Smooth muscle cell of the brain vasculature (primary cell): ENCODE measurements at places on chromosomes 5 and 9.

GRCh38 chr9:93480262-93480661, 26.9 kb upstream of the FAM120AOS start:
- no peak for DNase-seq

- no peak for DNase-seq
Observed at GRCh38 chr5:178442405-178443257, 147.6 kb downstream of the COL23A1 start.

DNA sequence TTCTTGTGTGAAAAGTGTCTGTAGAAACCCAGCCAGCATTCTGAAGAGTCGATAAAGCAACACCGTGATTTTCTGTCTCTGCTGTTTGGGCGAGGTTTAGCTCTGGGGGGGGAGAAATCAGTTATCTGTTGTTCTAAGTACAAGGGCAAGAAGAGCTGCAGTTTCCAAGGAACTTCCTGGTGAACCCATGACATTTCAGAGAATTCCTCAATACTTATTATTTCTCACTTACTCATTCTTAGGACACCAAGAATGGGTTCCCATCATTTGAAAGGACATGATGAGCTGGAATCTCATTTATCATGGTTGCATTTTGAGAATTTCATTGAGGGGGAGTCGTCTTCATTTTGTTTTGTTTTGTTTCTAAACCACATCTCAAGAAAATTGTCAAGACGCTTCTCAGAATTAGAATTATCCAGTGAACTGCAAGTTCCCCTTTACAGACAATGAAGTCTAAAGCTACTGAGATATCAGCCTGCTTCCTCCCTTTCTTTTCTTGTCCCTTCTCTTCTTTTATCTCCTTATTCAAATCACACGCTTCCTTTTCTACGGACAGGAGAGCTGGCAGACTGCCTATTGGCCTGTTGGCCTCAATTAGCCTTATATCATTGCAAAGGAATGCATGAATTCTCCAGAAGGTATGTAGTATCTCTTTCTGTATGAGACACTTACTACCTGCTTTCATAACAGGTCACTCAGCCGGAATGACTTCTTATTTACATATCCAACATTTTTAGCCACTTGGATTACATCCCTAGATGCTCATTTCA, 53.7 kb downstream of the ZNF462 start:
- no peak for DNase-seq

DNA sequence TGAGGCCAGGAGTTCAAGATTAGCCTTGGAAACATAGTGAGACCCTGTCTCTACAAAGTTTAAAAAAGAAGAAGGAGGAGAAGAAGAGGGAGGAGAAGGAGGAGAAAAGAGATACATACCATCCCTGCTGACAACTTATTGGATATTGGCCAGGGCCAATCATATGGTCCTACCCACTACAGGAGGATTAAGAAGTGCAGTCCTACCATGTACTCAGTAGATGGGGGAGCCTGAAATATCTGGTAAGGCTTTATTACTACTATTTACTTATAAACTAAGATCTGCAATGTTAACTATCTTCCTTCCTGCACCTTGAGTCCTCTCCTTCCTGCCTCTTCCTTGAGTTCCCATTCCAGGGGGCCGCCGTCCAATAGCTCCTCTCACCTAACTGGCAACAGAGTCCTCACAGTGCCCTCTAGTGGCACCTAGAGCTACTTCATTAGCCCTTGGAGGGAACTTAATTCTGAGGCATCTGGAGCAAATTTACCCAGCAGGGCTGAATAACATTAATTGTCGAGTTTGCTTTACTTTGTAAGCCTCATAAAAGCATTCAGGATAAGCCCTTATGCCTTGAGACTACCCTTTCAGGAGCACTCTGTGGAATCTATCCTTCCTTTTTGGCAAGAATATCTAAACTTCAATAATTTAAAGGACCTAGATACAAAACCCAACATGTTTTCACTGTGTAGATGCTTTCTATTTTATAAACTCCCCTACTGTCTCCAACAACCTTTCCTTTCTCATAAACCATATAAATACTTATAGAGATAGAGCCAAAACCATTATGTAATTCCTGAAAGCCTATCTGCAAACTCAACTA, 39.1 kb upstream of the RANBP6 start:
- peak; percentile 20 for DNase-seq

DNA sequence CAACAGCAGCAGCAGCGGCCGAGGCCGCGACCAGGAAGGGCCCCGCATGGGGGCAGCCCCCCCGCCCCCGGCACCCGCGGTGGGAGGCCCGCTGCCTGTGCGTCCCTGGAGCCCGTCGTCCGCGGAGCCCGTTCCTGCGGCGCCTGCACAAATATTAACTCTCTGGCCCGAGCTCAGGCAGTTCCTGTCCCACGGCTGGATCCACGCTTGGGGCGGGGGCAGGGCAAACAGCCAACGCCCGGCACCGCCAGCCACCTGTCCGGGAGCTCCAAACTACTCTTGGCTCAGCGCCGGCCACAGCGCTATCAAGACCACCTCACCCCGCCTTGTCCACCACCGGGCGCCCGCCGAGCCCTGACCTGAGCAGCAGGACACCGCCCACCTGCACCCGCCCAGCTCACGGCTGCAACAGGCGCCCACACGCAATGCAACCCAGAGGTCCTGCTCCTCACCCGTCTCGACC, at the start of gene LRRC26:
TSS of gene LRRC26 (minus strand) at position 156 of the 463 bp plus-strand sequence. CDS start at position 48, 108 bp downstream.
- DNase-seq: no peak

GRCh38 chr5:35151146-35151920, 79.0 kb downstream of the PRLR start:
- DNase-seq: no peak

GRCh38 chr5:132096904-132097303, 23.3 kb downstream of the CSF2 start:
- DNase-seq: no peak

GRCh38 chr9:87973730-87974292, 522 bp downstream of the CDK20 start:
- DNase-seq: no peak

- no peak for DNase-seq
Observed at GRCh38 chr5:172866378-172866777, 32.3 kb downstream of the ERGIC1 start.

DNA sequence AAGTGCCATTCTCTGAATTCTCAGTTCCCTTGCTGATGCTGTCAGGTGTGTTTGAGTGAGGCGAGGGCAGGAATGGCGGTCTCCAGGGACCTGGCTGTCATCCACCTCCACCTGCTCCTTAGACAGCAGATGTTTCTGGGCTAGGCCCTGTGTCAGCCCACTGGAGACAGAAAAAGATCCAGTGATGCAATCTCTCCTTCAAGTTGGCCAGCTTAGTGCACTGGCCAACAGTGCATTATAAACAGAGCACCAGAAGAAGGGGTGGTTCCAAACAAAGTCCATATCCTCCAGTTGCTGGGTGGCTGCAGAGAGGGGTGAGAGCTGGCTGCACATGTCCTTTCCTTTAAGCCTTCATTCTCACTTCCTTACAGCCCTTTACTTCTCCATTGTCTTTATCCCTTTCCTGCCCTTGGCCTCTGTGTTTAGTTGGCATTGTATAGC, 26.5 kb downstream of the NANS start:
- DNase-seq: no peak

- no peak for DNase-seq
Observed at GRCh38 chr5:6490246-6490645, 41.6 kb downstream of the UBE2QL1 start.

DNA sequence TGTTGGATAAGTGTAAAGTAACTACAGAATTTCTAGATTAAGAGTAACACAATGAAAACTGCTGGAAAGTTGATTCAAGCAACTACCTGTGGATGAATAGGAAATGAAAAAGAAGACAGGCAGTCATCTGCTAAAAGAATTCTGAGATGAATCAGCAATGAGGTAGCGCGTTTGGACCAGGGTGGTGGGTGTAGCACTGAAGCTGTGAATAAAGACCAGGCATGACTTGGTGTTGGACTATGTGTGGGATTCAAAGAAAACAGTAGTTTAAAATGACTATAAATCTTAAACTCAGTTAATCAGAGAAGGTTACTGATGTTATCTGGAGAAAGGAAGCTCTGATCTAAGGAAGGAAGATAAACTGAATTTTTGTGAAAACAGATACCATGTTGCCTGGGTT, 159.8 kb downstream of the FBN2 start:
- no peak for DNase-seq

DNA sequence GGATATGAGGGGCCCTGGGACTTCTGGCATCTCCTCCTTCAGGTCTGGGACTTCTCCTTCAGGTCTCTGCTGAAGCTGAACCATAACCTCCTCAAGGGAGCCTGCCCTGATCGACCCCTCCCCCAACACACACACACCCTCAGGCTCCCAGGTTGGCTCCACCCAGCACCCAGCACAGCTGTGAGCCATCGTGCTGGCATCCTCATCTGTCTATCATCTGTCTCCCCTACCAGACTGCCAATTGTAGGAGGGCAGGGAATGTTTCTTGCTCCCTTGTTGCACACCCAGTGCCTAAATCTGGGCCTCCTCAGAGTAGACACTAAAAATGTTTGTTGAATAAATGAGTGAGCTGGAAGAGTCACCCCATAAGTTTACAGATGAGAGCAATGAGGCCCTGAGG, 71.4 kb downstream of the LRSAM1 start:
- DNase-seq: no peak

GRCh38 chr5:42953041-42953440, 87.1 kb downstream of the ANXA2R start:
- DNase-seq: no peak

GRCh38 chr5:88732181-88732633, 150.8 kb downstream of the MEF2C start:
- no peak for DNase-seq

- no peak for DNase-seq
Observed at GRCh38 chr9:112380825-112381221, 915 bp downstream of the HSDL2 start.

- DNase-seq: no peak
Observed at GRCh38 chr5:175317872-175318271, 126.1 kb downstream of the DRD1 start.

DNA sequence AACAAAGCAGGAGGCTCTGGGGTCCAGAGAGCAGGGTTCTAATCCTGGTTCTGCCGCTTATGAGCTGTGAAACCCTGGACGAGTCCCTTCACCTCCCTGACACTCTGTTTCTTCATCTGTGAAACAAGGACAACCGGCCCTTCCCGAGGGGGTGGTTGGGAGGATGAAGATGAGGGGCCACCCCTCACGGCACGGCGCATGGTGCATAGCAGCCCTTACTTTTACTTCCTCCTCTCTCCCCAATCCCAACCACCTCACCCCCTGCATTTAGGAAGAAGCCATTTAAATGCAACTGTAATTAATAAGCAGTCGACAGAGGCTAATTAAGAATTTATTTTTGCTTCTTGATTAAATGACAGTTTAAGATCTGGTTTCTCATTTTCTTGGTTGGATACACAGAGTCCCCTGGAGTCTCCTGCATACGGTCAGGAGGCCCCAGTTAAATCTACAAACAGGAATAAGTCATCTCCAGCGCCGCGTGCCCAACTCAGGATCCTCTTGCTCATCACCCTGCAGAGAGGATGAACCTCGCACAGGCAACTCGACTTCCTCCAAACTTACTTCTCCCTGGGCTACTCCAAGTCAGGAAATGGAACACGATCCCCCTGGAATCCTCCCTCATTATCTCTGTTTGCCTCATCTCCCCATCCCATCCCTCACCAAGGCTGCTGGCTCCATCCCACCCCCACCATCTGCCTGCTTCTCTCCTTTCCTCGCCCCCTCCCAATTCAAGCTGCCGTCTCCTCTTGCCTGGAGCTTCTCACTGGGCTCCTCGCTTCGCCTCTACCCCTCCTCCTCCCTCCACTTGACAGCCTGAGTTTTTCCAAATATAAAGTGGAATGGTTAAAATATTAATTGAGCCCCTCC, 95.9 kb downstream of the HRH2 start:
- no peak for DNase-seq

GRCh38 chr9:91164724-91165520, 196.8 kb downstream of the AUH start:
- DNase-seq: peak; percentile 74

DNA sequence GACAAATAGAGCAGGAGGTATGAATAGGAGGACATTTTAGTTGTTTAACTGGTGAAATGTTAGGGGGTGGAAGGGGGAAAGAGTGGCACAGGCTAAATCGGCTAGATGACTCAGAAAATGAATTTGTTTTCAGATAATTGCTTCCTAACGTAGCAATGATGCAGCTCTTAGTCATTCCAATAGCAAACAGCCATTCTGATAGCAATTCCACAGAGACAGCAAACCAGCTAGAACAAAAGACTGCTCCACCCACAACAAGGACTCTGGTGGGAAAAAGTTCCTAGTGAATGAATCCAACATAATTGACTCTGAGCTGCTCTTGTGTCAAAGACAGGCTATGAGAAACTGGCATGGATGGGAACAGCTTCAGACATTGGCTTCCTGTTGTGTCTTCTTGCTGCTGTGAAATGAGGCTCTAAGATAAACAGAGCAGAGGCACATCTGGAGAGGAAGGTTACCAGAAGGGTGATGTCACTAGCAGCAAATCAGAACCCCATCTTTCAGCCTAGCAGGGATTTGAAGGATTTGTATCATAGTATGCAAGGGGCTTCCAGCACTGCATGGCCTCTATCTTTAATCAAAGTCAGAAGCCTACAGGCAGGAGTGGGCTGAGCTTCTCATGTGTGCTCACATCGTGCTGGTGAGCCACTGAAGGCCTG, 28.1 kb upstream of the F2RL1 start:
- peak; percentile 82 for DNase-seq

GRCh38 chr5:172775326-172776234, 4.6 kb upstream of the DUSP1 start:
- no peak for DNase-seq

GRCh38 chr5:128613128-128613527, 75.1 kb upstream of the FBN2 start:
- no peak for DNase-seq

DNA sequence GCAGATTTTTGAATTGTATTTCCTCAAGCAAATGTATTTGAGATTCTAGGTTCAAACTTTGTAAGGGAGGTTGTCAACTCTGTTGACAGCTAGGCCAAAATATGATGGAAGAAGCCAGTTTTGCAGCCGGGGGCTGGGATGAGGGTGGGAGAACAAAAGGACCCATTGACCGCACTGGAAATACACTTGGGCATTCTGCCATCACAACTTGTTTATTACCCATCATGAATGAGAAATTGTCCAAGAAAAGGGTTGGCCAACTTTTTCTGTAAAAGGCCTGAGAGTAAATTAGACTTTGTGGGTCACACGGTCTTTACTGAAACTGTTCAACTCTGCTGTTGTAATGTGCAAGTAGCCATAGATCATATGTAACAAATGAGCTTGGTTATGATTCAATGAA, 221.3 kb upstream of the KLF9 start:
- no peak for DNase-seq

GRCh38 chr5:42908509-42909488, 97.1 kb upstream of the SELENOP start:
- DNase-seq: peak; percentile 61

DNA sequence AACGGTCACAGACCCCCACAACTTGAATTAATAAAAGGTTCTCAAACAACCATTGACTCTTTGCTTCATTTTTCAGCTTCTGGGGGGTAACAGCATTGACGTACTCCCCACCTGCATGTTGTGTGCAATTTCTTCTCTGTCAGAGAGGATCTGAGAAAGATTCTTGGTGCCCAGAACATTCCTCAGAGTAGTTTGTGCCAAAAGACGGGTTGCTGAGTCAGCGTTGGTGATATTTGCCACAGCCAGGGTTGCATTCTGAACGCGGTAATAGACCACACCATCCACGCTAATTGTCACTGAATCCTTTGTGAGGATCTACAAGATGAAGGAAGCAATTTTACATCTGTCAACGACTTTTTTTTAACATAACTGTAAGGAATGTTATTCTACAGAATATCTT, 21.0 kb downstream of the STOM start:
- no peak for DNase-seq

- no peak for DNase-seq
Observed at GRCh38 chr9:74122661-74123060, 374.5 kb upstream of the RORB start.

- no peak for DNase-seq
Observed at GRCh38 chr9:93301291-93301811, 117.4 kb downstream of the WNK2 start.
